Camera-type eye (tissue), 1 donor: ENCODE measurements at places on chromosomes 12 and 14. TPM values are rescaled to one million over a fixed set of nuclear protein-coding genes. Genes with fewer than 3 reads are reported as not detected.

DPPA3 gene
- not detected for total RNA-seq

FAM181A gene
- total RNA-seq: not detected

HHIPL1 gene
- total RNA-seq: 11.6 TPM

TPH2 gene
- not detected for total RNA-seq

SELPLG gene
- total RNA-seq: 2.9 TPM

ADIPOR2 gene
- 48.8 TPM for total RNA-seq
